Stimulated activated CD4-positive, alpha-beta T cell treated with anti-CD3 and anti-CD28 coated beads, Interleukin-12 subunit alpha, Interleukin-12 subunit beta, amount 100 ng/mL, for 4 hours (primary cell): ENCODE measurements at places on chromosomes 11 and 22.
A peak's percentile ranks its signal among the peaks of the same experiment; 100 is the strongest.

- DNase-seq, result no peak
Observed at GRCh38 chr11:134751766-134752165, 339.7 kb upstream of the B3GAT1 start.

DNA sequence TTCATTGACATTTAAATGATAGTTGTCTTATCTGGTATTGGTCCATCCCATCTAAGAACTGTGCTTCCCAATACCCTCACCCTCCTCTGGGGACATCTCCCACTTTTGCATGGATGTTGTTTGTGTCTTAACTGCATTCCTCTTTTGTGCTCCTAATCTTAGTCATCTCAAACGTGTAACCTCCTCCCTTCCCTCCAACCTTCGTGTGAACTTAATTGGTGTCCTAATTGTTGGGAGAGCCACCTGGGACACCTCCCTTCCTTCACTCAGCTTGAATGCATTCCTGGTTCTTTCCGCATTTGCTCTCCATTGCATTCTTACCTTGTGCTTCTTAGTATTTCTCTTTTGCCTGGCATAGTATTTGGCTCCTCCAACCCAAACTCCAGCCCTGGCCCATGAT is 9.8 kb upstream of the ELMOD1 start:
- no peak for DNase-seq

GRCh38 chr11:72959998-72960731 is 146.0 kb downstream of the ATG16L2 start:
- no peak for DNase-seq

DNA sequence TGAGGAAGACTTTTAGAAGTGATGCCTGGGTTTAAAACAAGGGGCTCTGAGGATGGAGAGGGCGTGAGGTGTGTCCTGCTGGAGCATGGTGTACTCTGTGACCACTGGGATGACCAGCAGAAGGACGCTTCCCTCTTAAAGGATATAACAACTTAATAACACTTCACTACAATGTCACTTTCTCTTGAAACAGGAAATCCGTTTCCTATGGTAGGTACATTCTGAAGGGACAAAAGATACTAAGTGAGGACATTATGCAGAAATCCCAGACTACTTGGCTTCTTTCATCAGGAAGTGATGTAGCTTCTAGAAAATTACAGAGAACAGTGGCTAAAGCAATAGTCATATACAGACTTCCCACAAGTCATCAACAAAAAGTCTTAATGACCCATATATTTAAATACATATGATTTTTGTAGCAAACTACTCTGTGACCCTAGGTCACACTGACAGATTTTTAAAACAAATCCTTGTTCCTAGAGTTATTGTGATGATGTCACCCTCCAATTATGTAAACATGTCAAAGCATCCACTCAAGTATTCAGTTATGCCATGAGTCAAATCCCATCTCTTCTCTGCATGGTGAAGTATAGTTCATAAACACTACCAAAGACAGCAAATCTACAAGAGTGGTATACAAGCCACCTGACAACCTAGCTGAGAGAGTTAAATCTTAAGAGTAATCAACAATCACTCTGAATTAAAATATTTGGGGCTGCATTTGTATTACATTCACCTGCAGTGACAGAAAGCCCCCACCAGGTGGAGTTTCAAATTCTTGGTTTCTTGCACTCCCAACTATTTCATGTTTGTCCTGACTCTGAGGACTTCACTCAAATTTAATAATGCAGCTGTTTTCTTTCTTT is 32.8 kb downstream of the PITPNB start:
- DNase-seq, result peak; percentile 28

DNA sequence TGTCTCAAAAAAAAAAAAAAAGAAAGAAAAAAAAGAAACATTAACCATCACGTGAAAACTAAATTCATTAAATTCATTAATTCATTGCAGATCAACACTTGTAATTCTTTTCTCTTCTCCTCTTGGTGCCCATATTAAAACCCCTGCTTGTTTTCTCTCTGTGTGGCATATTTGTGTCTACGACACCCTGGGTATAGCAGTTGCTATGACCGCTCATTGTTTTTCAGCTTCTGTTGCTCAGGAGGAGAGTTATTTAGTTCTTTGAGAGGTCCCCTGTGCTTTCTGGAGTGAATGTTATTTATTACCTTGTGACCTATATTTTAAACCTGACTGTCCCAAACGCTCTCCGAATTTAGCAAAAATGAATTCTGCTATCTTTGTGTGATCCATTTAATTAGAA is 62.3 kb upstream of the CLMP start:
- DNase-seq, result no peak

DNA sequence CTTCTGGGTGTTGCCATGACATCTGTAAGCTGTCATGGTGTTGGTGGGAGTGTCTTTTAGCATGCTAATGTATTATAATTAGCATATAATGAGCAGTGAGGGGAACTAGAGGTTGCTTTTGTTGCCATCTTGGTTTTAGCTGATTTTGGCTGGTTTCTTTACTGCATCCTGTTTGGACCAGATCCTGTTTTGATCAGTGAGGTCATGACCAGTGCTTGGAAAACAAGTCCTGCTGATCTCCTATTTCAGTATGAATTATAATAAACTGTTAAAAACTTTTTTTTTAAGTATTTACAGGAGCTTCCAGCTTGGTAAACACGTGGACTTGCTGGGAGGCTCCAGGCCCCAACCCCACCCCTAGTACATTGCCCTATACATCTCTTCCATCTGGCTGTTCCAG is 30.5 kb upstream of the P4HA3 start:
- no peak for DNase-seq

- DNase-seq, result no peak
Observed at GRCh38 chr11:23494981-23495380, 634.7 kb upstream of the CCDC179 start.

- no peak for DNase-seq
Observed at GRCh38 chr11:74870485-74870884, 78.4 kb downstream of the XRRA1 start.

DNA sequence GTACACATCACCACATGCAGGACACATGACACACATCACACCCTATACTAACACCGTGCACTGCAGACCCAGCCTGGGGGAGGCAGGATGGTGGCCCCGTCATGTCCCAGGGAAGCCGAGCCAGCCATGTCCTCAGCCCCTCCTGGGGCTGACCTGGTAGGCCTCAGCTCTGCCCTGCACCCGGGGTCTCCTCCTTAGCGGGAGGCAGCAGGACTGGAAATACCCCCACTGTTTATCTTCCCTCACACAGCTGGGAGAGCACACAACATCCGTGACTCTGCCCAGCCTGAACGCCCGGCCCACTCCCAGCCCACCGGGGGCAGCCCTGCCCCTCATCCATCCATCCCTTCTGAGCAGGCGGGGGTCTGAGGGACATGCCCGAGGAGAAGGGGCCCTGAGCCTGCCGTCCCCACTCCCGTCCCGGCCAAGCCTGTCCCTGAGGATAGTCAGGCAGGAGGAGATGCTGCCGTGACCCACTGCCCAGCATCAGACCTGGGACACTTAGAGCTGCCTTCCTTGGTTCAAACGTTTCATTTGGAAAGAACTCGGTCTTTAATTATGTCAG is 945.0 kb downstream of the BRD1 start:
- no peak for DNase-seq

GRCh38 chr22:20299746-20300136 is 20.1 kb downstream of the DGCR6L start:
- DNase-seq, result no peak

DNA sequence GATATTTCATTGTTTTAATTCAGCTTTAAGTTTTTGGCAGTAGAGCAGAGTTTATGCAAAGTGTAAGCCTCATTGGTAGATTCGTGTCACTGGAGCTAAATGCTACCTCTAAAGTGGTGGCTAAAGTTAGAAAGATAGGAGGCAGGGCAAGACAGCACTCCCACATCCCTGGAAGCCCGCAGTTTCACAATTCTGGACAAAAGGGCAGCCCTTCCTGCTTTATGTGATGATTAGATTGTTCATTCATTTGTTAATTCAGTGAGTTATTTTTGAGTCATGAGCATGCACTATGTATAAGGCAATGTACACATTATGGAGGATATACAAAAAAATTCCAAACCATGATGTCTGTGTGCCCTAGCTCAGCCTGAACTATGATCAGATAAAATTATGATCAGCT is 52.1 kb upstream of the EIF3M start:
- no peak for DNase-seq

- DNase-seq, result no peak
Observed at GRCh38 chr11:76624500-76625379, 45.8 kb downstream of the LRRC32 start.

DNA sequence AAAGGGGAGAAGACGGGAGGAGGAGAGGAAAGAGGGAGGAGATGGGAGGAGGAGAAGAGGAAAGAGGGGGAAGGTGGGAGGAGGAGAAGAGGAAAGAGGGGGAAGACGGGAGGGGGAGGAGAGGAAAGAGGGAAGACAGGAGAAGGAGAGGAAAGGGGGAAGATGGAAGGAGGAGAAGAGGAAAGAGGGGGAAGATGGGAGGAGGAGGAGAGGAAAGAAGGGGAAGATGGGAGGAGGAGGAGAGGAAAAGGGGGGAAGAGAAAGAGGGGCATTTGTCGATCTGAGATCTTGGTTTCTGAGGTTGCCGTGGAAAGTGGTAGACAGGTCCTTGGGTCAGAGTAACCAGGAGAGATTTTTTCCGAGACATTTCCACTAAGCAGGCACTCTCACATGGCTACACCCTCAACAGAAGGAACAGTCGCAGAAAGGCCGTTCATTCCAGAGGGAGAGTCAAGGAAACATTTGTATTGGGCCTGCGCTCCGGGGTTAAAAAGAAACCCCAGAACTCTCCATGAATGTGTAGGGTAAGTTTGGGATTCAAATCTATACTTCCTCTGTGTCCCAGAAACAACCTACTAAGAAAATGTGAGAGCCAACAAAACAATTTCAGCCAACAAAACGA is 39.8 kb upstream of the CARS1 start:
- no peak for DNase-seq

DNA sequence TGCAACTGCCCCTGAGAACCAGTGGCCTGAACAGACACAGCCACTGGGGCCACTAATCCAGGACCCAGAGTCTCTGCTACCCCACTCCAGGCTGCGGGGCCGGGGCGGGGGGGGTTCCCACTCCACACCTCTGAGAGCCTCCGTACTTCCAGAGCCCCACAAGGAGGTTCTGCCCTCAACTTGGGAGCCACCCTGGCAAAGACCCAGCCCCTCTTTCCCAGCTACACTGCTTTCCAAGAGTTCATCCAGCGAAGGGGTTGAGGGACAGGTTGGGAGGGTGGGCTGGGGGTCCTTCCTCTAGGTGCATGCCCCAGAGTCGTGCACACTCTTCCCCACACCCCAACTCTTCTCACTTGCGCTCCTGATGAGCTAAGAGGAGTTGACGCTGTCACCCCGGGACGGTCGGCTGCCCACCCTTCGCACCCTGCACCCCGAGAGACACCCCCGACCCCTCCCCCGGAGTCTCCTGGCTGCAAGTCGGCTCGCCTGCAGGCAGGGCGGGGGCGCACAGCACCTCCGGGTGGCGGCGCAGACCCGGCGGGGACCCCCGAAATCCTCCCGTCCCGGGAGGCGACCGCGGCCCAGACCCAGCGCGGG is 531 bp downstream of the RAB3IL1 start:
- no peak for DNase-seq

GRCh38 chr11:1458340-1459218 is 28.0 kb downstream of the MOB2 start:
- DNase-seq, result no peak

DNA sequence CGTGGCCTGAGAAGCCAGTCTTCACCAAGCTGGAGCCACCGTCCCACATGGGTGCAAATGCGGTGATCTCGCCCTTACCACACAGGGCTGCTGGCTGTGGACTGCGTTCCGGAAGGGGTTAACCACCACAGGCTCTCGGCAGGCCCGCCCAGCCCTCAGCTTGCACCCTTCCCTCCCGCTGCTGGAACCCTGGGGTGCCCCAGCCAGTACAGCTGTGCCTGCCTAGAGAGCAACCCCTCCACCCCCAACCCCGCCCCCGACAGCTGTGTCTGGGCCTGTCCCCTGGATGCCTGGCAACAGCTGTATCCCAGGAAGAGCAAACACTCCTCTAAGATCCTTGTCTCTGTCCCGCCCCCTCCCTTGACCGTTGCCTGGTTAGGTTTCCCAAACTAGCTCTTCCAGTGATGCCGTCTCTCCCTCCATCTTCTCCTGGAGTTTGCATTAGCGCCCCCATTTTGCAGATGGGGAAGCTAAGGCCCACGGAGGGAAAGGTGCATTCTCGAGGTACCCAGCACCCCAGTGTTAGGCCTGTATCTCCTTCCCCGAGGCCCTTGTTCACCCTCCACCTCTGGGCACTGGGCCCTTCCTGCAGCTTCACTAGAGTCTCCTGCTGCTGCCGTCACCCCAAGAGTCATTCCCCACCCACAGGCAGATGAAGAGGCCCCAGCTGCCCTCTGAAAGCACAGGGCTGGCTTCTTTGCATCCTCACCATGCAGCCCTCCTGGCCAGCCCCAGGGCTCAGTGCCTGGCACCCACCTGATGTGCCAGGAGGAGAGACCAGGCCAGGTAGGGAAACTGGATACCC is 12.6 kb upstream of the COX8A start:
- DNase-seq, result no peak

DNA sequence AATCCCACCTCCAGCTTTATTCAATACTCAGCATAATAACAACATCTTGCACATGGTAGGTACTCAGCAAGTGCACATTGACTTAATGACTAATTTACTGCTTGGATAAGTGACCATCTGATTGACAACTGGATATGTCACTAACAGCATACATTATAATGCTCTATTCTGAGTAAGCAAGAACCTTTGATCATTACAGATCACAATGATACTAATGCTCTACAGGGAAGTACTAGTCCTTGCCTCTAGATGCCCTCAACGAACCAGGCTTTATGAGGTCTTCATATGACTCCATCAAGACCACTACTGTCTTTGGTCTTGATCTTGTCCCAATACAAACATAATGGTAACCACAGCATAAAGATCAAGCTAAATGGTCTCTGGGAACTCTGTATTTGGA is 167.6 kb upstream of the MTMR2 start:
- DNase-seq, result no peak

DNA sequence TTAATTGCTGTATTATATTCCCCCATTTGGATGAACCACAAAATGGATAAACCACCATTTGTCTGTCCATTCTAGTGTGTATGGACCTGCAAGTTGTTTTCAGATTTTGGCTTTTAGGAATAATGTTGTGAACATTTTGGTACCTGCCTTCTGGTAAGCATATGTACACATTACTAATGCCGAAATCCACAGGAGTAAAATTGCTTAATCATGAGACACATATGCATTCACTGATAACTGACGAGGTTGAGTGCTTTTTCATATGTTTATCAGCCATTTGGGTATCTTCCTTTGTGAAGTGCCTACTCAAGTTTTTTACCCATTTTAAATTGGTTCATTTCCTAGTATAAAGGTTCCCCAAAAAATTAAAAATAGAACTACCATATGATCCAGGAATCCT is 34.2 kb downstream of the OSBP2 start:
- no peak for DNase-seq

DNA sequence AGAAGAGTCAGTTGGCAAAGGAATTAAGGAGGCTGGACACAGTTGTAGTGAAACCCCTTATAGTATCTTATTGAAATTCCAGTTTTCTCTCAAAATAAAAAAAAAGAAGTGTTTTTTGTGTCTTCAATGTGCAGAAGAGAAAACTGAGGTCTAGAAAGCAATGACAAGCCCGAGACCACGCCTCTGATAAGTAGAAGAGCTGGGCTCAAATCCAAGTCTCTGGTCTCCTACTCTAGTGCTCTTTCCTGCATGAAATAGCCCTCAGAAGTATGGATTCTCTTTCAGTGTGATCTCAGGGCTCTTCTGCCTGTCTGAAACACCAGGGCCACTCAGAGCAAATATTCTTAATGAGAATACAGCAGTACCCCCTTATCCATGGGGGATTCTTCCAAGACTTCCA is 200.9 kb downstream of the KIF18A start:
- no peak for DNase-seq

- DNase-seq, result no peak
Observed at GRCh38 chr22:42350373-42350772, 79.9 kb upstream of the TCF20 start.
